Mucosa of gallbladder (tissue), 1 donor: ENCODE measurements at places on chromosomes 7 and 10. TPM values are rescaled to one million over a fixed set of nuclear protein-coding genes. Genes with fewer than 3 reads are reported as not detected.

Gene CRYGN
- 0.43 TPM for total RNA-seq

GRCh38 chr7:111756687-111757178 is 194.4 kb upstream of the IMMP2L start:
- peak; percentile 47 for DNase-seq

DNA sequence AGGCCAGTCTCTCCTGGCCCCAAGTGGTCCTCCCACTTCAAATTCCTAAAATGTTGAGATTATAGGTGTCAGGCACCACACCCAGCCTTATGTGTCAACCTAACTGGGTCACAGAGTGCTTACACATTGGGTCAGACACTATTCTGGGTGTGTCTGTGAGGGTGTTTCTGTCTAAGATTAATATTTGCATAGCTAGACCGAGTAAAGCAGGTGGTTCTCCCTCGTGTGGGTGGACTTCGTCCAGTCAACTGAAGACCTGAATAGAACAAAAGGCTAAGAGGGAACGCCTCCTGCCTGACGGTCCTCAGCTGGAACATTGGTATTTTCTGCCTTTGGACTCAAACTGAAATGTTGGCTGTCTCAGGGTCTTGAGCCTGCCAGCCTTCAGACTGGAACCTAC is 11.5 kb downstream of the PPIF start:
- DNase-seq, result peak; percentile 76

DNA sequence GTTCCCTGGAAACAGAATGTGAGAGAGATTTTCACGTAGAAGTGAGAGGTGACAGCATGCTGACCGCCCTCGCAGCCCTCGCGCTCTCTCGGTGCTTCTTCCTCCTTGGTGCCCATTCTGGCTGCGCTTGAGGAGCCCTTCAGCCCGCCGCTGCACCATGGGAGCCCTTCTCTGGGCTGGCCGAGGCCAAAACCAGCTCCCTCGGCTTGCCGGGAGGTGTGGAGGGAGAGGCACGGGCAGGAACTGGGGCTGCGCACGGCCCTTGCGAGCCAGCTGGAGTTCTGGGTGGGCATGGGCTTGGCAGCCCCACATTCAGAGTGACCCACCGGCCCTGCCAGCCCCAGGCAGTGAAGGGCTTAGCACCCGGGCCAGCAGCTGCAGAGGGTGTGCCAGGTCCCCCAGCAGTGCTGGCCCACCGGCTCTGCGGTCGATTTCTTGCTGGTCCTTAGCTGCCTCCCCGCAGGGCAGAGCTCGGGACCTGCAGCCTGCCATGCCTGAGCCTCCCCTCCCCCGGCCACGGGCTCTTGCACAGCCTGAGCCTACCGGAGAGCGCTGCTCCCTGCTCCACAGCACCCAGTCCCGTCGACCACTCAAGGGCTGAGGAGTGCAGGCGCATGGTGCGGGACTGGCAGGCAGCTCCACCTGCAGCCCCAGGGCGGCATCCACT is 888.7 kb upstream of the ZWINT start:
- DNase-seq, result no peak

Gene ZNF25
- 9.4 TPM for total RNA-seq

DNA sequence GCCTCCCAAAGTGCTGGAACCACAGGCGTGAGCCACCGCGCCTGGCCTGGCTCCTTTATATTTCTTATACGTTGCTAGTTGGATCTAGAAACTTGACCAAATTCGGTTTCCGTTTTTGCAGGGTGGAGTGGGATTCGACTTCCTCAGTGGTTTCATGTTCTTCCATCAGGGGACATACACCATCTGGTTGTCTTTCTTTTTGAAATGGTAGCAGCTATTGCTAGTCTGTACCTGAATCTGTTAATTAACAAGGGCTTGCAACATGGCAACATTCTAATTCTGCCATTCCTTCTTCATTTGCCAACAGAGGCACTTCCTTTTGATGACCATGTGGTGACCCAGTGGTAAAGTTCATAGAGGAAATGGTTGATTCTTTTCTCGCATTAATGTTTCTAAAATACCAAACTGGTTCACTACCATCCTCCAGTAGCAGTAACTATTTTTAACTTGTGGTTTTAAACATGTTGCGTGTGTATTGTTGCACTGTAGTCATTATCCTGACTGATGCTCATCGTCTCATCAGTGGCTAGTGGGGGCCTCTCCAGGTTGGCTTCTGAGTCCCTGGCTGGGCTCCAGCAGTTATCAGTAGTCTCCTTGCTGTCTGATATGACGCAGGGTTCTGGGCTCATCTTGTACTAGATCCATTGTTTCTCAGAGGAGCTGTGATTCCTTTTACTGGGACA is 159.2 kb downstream of the RGS10 start:
- no peak for DNase-seq

DNA sequence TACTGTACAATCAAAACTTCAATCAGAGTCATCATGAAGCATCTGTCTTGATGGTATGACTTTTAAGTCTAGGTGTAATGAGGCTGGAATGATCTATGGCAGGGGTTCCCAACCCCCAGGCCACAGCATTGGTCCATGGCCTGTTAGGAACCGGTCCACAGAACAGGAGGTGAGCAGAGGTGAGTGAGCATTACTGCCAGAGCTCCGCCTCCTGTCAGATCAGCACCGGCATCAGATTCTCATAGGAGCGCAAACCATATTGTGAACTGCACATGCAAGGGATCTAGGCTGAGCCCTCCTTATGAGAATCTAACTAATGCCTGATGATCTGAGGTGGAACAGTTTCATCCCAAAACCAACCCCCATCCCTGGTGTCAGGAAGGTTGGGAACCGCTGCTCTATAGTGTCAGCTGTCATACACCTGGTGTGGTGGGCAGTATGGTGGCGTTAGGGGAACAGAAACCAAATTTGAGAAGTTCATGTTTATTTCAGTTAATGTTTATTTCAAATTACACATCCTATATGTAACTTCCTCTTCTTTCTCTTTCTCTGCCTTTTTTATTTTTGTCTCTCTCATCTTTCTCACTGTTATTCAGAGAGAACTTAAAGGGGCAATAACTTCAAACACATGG is 432.6 kb downstream of the TNS3 start:
- DNase-seq, result no peak

- peak; percentile 18 for DNase-seq
Observed at GRCh38 chr10:110919971-110920881, 822 bp downstream of the SHOC2 start.
